MCF 10A (cell line): ENCODE measurements at places on chromosomes 3 and 15. TPM values are rescaled to one million over a fixed set of nuclear protein-coding genes. Genes with fewer than 3 reads are reported as not detected.

- DNase-seq, result no peak
Observed at GRCh38 chr15:45088801-45089711, 24.9 kb downstream of the DUOX2 start.

DNA sequence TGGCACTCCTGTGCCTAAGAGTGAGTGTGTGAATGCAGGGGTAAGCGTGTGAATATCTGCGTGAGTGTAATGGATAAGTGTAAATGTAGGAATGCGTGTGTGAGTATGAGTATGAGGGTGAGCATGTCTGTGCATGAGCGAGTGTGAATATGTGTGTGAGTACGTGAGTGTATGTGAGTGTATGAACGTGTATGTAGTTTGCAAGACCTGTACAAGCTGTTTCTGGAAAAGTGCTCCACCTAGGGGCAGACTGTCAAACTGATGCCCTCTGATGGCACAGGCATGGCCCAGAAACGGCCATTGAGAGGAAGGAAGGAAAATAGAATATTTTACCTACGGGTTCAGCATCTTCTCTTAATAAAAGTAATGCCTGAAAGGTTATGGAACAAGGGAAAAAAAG lies 24.4 kb upstream of the FRMD4B start:
- peak; percentile 81 for DNase-seq

DNA sequence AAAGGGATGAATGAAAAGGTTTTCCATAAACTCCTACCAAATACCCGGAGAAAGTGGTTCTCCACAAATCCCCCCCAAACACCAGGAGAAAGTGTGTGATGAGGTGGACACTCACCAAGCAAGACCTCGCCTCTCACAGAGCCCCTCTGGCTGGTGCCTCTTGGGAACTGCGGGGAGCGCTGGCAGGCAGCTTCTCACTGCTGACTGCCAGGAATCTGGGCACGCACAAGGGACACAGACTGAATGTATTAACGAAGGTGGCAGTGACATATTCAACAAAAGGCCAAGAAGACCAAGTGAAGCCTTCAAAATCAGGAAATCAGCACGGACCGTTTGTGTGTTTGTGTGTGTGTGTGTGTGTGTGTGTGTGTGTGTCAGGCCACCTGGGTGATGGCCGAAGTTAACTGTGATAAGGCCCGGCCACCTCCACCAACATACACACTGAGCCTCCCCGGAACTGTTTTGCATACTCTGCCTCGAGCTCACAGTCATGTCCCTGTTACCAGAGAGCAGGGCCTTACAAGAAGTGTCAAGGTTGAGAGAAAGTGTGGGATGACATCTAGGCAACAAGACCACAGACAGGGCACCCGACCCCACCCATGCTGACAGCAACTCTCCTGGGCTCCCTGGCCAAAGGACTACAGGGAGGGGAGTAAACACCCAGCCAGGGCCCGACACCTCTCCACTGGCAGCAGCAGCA lies 18.0 kb downstream of the ATP10A start:
- no peak for DNase-seq

DNA sequence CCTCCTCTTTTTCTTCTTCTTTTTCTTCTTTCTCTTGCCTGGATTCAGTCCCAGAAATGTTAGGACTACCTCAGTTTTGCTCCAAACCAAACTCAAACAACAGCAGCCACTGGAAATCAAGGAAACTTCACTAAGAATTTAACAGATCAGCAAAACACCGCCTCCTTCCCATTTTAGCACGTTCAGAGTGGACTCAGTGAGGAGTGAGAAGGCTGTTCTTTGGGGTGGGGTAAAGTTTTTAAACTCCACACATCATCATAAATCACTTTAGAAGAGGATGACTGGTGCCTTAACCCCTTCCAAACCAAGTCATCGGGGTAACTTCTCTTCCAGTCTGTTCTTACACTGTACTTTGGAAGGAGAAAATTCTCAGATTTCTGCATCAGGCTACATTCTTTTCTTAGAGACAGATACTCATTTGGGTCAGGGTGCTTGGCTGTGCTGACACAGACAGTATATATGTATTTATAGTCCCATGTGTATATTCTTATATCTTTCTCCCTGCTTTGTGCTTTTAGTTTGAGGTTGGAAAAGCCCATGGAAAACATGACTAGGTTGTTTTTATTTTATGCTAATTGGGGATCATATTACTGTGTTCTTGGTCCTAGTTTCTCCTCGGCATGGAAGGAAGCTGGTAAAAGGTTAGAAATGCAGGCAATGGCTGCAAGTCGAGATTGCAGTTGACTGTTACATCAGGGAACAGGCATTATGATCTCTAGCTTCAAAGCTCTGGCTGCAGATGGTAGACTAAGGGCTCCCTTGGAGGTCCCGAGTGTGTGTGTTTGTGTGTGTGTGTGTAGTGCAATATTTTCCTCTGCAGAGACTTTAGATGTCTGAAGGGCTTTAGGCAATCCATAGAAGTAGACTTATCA lies at the start of gene CCDC80:
Gene CCDC80 (minus strand): TSS at position 214 of the 872 bp plus-strand sequence. CDS start 1,238 bp downstream, outside the sequence.
- DNase-seq, result peak; percentile 93

GRCh38 chr3:44999782-45000181 lies 23.7 kb downstream of the EXOSC7 start:
- no peak for DNase-seq

DNA sequence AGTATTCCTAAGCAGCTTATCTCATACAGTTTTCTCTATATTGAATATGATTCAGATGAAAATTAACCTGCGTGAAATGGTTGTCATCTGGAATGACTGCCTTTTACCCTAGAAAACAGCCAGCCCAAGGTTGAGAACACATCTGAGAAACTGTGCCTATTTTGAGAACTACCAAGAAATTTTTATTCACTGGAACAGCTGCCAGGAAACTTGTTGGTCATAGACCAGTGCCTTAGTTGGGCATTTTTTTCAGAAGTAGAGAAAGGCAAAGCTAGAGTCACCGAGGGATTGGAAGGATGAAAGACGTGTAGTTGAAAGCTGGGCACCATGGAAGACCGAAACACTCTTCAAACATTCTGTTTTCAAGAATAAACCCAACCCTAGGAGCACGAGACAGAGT lies 277.1 kb downstream of the LPP start:
- peak; percentile 14 for DNase-seq

DNA sequence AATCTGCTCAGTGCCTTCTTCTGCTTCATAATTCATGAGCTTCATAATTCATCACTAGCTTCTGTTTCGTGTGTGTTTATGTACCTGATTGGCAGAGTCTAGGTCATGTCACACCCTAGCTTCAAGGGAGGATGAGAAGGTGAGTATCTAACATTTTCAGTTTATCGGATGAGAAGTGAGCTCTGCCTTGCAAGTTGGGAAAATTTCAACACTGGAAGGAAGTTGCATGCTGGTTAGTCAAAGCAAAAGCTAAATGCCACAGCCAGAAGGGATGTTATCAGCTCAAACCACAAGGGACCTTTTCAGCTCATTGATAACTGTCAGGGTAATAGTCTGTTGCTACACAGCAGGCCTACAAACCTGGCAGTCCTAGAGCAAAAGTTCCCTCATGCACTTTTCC lies 7.3 kb upstream of the TNFSF10 start:
- no peak for DNase-seq

DNA sequence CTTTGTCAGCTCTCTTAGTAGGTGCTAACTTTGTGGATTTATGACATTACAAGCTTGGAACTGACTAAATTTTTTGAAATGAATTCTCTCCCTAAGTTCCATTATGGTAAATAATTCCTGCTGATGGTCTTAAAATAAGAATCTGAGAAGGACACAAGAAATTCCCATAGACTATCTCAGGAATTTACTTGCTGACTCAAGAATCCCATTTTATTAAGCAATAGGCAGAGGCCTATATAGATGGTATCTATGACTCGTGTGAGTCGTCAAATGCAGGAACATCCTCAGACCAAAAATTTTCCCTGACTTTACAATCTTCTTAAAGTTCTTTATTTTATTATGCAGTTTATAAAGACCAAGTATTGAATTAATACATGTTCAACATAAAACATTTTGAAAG lies 30.7 kb upstream of the CBLB start:
- DNase-seq, result peak; percentile 40

GRCh38 chr3:29746163-29746760 lies 465.4 kb downstream of the RBMS3 start:
- DNase-seq, result peak; percentile 8

DNA sequence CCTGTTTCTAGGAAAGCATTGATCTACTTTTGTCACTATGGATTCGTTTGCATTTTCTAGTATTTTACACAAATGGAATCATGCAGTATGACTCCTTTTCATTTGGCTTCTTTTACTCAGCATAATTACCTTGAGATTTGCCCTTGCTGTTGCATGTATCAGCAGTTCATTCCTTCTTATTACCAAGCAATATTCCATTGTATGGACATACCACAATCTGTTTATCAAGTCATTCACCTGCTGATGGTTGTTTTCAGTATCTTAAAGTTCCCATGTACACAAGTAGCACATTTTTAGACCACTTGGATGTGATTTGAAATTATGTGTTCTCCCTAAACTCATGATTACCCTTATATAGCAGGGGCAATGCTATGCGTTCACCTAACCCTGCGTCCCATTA lies 150.0 kb upstream of the UBE2E1 start:
- DNase-seq, result no peak

TMEM42 gene
- total RNA-seq, result 27.6 and 27.8 TPM in 2 replicates

ENTPD3 gene
- 0.25 and 0.28 TPM in 2 replicates for total RNA-seq
